Activated naive CD4-positive, alpha-beta T cell (primary cell): ENCODE measurements at places on chromosomes 3 and 15.
A peak's percentile ranks its signal among the peaks of the same experiment; 100 is the strongest.

- DNase-seq, result no peak
Measured at GRCh38 chr3:53102601-53103147, 27.6 kb downstream of the RFT1 start.

DNA sequence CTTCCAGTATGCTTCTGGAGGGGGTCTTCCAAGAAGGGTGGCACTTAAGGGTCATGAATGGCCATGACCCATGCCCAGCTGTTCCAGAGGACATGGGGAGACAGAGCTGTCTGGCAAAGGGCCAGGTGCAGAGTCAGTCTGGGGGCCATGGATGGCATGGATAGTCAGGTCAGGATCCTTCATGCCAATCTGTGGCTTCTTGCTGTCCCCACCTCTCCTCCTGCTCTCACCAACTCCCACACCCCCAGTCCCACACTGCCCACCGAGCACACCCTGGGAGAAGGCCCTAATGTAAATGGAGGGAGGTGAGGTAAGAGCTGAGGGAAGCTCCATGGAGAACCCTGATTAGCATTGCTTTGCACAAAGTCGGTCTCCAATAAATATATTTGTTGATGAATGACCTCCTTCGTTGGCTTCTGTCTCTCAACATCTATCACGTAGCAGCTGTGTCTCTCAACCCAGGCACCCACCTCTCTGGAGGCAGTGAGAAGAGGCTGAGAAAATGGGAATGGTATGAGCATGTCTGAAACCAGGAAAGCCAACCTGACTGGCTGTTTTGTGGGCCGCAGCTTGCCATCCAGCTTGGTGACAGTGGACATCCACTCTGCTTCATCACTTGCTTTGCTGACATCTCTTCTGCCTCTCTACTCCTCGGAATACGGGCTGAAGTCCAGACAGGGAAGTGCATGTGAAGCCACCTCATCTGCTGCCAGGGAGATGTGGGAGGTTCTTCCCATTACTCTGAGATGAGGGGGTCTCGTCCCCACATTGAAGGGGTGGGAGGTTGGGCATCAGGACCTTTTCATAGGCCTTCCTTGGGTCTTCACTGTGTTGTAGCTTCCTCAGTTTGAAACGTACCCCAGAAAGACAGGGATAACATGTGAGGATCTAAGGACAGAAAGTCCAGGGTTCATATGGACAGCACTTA lies 37.7 kb upstream of the RAB6B start:
- no peak for DNase-seq

- peak; percentile 16 for DNase-seq
Measured at GRCh38 chr3:160755776-160756304, at the start of gene PPM1L. PPM1L (plus strand) TSS chr3:160756231.

- no peak for DNase-seq
Measured at GRCh38 chr3:119716998-119717397, 14.2 kb downstream of the CFAP91 start.

DNA sequence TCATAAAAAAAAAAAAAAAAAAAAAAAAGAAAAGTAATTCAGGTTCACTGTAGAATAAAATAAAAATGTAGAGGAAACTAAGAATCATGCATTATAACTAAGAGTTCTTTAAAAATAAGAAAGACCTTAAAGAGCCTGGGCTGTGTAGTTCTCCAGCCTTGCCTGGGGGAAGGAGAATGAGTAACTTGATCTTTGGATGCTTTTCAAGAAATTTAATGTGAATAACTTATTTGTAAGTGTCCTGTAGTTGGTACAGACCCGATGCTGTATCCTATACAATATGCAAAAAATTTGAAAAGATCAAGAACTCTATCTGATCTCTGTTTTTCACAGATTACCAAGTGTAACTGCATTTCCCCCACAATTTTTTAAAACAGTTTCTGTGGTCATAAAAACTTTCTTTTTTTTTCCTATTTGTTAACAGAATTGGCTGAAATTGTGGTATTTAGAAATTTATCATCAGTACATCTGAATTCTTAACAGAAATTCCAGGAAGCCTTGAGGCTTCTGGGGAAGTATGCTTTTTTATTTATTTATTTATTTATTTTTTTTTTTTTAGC lies 195.3 kb downstream of the THRB start:
- DNase-seq, result no peak

- no peak for DNase-seq
Measured at GRCh38 chr3:121431726-121432517, 113.9 kb downstream of the POLQ start.
